Pulmonary artery endothelial cell (primary cell): ENCODE measurements at places on chromosomes 16 and 17. TPM values are rescaled to one million over a fixed set of nuclear protein-coding genes. Genes with fewer than 3 reads are reported as not detected.
A peak's percentile ranks its signal among the peaks of the same experiment; 100 is the strongest.

Gene LDHD
- total RNA-seq = 1.1 and 1.6 TPM in 2 replicates

Gene EPN2
- 30.8 and 44.7 TPM in 2 replicates for total RNA-seq

Gene SEPTIN12
- not detected in 2 replicates for total RNA-seq

DNA sequence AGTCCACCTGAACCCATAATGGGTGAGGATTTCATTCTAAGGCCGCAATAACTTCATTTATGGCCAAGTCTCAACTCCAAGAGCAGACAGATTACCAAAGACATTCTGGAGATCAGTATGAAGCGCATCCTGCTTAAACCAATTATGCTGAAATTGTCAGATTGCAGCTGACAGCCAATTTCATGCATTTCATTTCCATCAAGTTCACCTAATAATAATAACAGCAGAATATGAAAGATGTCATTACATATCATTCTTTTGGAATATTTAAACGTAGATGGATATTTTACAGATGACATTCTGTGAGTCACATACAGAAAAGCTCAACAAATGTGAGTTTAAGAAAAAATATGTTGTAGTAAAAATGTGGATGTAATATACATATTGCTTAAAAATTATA, 54.9 kb upstream of the NACA2 start:
- DNase-seq = no peak

DNA sequence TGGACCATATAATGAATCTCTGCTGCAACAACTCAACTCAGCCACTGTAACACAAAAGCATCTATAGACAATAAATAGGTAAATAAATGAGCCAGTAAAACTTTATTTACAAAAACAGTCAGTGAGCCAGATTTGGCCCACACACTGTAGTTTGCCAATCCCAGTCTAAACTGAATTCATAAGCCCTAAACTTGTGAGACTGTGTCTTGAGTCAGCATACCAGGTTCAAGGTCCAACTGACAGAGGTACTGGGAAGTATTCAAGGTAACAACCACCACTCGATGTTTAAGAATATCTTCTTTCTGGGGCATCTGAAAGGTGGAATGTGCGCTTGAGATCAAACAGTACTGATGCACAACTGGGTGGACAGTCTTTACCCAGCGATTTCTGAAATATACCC, 94.2 kb downstream of the HELZ start:
- no peak for DNase-seq

- peak; percentile 33 for DNase-seq
Observed at GRCh38 chr17:41377546-41377945, 4.6 kb downstream of the KRT34 start.

DNA sequence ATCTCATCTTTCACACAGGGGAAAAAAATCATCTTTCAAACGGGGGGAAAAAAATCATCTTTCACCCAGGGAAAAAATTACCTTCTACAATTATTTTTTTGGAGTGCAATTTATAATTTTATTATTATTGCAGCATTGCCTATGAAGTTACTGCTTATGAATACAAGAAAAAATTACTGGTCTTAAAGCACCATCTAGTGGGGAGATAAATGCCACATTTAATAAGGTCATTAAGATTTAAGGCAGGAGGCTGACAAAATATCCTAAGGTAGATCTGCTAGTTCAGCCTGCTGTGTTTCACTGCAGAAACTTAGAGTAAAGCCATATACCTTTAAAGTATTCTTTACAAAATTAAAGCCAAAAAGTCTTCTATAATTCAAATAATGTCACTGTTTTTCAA, 13.7 kb downstream of the SHCBP1 start:
- peak; percentile 32 for DNase-seq

- DNase-seq = no peak
Observed at GRCh38 chr16:78844682-78845081, 745.2 kb downstream of the WWOX start.

- no peak for DNase-seq
Observed at GRCh38 chr16:5506021-5506420, 408.4 kb upstream of the EEF2KMT start.

GRCh38 chr16:5019775-5020174, 14.0 kb downstream of the NAGPA start:
- DNase-seq = no peak

- DNase-seq = no peak
Observed at GRCh38 chr17:8918807-8919465, 46.6 kb downstream of the PIK3R5 start.

DNA sequence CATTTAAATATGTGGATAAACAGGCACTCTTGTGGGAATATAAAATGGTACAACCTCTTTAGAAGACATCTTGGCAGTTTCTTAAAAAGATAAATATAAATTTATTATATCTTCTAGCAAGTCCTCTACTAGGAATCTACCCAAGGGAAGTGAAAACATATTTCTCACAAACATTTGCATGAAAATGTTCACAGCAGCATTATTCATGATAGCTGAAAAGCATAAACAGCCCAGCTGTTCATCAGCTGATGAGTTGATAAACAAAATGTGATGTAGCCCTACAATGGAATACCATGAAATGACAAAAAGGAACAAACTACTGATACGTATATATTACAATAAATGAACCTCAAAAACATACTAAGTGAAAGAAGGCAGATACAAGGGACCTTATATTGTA, 12.0 kb downstream of the DGKE start:
- DNase-seq = no peak

- no peak for DNase-seq
Observed at GRCh38 chr17:67784364-67785121, 40.8 kb upstream of the BPTF start.

GRCh38 chr17:48484850-48485249, 46.0 kb downstream of the HOXB1 start:
- no peak for DNase-seq

DNA sequence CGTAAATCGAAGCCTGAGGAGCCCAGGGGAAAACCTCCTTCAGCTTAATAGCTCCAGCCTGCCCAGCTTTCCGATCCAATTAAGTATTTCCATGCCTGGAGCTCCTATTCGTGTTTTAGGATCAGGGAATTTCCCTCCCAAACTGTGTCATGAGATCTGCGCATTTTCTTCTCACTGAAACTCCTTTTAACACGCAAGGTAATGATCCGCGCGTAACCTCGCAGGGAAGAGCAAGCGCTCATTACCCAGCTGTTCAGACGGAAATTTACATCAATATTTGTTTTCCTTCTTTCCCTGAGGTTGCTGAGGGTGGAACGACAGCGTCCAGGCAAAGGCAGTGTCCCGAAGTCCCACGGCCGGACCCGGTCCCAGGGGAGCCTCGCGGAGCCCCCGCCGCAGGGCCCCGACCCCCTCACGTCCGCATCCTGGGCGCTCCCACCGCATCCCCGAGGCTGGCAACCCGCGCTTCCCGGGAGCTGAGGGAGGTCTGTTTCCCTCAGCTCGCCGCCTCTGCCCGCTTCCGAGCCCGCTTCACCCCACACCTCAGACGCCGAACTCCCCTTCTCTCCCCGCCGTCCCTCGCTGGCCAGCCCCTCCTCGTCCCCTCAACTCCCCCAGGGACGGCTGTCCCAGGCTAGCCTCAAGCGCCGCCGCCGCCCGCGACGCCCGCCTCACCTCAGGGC, 415 bp downstream of the ABCA5 start:
- DNase-seq = no peak

- no peak for DNase-seq
Observed at GRCh38 chr16:51607201-51607651, 456.2 kb upstream of the SALL1 start.

DNA sequence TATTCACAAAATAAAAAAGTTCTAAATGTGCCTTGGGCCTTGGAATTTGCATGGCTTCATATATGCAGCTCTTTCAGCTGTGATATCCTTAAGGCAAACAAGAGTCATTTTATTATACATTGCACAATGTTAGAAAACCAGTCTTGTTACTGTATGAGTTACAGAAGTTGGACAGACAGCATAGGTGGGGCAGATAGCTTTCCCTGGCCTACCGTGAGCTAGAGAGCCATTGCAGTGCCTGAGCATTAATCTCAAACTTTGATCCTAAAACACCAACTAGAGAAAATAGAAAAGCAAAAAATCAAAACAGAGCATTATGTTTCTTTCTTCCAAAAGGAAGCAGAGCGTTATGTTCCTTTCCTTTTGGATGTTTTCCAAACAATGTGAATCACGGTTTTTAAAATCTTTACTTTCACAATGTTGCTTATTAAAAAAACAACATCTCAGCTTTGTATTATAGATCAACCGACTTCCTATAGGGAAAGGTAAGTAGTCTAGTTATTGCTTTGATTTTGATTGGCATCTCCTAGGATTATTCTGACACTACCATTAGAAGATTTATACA, 32.2 kb downstream of the ARHGAP44 start:
- DNase-seq = no peak

DNA sequence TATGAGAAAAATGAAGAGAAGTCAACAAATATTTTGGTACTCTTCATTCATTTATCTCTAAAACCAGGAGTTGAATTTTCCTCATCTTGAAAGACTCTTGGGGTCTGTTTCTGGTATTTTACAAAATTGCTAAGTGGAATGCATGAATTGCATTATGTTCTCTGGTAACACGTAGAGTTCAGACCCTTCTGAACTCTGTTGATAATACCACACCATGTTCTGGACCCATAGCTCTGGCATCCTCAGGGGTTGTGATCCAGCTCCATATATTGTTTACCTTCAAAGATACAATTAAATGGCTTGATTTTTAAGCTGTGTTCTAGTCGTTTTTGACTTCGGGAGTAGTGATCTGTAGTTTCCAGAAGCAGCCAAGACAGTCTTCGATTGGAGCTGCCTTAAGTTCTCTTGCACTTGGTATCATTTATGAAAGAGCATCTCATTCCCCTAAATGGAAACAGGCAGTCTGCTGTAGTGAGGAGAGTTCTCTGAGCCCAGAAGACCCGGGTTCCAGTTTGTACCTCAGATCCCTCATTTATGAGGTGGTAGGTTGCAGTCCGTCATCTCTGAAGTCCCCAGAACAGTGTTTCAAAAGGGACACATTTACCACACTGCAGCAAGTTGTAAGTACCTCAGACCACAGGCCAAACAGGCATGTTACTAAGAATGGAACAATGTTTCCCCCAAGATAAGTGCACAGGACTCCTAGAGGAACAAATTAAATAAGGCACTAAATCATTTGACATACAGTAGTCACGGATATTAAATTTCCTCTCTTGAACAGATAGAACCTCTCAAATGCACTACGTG, 9.6 kb downstream of the PSMD7 start:
- DNase-seq = no peak

DNA sequence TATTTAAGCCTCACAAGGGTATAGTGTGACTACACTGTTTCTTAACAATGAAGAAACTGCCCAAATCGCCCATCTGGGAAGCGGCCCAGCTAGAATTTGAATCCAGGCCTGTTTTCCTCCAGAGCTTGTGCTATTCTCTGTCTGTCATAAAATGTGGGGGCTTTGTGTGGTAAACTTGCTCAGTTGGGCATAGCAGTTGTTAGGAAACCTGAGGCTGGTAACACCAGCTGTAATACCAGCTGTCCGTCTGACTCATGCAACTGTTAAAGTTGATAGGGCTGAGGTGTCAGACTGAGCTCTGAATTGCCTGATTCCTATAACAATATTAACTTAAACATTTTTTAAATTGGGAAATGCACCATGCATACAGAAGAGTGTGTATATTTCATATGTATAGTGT, 9.3 kb downstream of the NOD2 start:
- no peak for DNase-seq

- DNase-seq = no peak
Observed at GRCh38 chr17:69552986-69553667, 138.6 kb downstream of the MAP2K6 start.

DNA sequence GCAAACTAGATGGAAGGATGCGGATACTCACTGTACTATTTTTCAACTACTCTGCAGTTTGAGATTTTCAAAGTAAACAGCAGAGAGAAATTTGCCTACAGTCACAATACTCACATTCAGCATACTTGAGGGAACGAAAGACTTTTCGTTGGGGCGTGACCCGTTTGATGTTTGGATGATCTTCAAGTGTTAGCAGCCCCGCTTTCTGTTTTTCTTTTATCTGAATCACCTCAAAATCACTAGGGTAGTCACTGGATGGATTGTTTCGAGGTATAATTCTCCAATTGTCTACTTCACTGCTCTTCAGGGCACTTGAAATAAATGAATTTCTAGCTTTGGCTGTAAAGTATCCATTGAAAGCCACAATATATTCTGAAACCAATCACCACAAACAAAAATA, 17.8 kb downstream of the MBTPS1 start:
- DNase-seq = no peak

- DNase-seq = no peak
Observed at GRCh38 chr16:83238949-83239691, 568.7 kb upstream of the HSBP1 start.

- no peak for DNase-seq
Observed at GRCh38 chr16:48393485-48394354, 8.5 kb upstream of the SIAH1 start.

DNA sequence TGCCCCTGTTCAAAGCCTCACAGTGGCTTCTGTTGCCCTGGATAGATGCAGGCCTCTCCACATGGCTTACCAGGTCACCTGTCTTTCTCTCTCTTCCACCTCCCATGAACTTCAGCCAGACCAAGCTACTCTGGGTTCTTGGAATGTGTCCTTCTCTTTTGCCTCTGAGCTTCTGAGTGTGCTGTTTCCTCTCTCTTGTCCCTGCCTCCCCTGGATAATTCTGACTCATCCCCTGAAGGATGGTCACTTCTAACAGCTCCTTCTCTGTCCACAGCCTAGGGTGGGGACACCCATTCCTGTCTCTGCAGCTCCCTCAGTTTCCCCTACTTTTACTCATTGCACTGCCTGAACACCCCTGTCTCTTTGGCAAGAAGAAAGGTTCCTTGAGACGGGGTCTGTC, 2.9 kb downstream of the GUCY2D start:
- DNase-seq = no peak

GRCh38 chr16:69363281-69363717, 11.7 kb upstream of the TMED6 start:
- DNase-seq = no peak

DNA sequence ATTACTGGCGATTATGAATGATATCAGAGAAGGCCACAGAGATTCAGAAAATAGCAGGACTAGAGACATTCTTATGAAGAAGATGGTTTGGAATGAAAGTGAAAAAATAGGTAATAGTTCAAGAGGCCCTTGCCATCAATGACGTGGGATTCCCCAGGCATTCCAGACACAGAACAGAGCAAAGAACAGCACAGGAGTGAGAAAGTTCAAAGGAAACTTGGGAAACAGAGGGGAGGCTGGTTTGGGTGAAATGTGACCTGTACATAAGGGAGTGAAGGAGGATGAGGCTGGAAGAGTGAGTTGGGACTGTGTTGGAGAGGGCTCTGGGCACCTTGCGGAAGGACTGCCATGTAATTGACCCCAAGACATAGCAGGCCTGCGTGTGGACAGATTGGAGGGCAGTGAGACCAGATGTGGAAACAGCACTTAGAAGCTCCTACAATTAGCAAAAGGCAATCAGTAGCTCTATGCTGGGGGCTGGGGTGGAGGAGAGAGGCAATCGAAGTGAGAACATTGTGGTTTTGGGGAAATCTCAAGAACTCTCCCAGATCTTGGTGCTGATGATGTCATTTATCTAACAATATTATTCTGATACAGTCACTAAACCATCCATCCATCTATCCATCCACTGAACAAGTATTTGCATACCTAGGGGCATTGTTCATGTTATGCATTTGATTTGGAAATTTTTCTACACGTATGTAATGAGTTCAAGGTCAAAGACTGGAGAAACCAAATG, 365.3 kb upstream of the ZFHX3 start:
- no peak for DNase-seq

GRCh38 chr16:53091466-53092211, 36.8 kb downstream of the CHD9 start:
- DNase-seq = no peak
